ENCODE measurements at places on chromosomes 7 and 10.
A peak's percentile ranks its signal among the peaks of the same experiment; 100 is the strongest.

DNA sequence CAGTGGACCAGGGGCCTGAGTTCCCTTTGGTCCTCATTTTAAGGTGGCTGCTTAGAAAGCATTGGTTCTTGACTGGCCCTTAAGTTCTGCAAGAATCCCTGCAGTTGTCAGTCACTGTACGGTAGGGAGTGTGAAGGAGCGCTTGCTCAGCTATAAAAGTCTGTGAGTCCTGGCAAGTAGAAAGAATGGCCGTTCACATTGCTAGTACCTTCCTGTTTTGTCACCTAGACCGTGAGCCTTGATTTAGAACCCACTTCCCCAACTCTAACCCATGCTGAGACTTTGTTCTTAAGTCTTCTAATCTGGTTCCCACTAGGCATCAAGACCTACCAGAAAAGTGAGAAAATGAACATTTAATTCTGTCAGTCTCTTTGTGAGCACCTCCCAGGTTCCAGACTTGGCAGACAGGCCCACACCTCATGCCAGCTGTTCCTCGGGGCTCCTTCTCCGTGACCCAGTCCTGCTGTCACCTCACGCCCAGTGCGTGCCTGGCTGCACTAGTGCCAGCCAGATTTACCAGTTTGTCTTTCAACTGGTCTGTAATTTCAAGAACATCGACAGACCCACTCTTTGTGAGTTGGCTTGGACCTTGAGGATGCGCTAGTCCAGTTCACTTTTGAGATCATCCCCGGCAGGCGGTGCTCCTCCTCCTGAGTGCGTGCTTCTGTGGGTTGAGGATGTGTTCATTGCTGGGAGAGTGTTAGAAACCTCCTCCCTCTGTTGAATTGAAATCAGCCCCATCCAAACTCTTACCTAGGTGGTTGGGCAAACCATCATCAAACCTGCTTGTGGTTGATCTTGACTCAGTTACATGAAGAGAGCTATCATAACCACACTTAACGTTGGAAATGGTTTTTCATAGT is 78.5 kb downstream of the SHH start:
- peak; percentile 46 for DNase-seq

DNA sequence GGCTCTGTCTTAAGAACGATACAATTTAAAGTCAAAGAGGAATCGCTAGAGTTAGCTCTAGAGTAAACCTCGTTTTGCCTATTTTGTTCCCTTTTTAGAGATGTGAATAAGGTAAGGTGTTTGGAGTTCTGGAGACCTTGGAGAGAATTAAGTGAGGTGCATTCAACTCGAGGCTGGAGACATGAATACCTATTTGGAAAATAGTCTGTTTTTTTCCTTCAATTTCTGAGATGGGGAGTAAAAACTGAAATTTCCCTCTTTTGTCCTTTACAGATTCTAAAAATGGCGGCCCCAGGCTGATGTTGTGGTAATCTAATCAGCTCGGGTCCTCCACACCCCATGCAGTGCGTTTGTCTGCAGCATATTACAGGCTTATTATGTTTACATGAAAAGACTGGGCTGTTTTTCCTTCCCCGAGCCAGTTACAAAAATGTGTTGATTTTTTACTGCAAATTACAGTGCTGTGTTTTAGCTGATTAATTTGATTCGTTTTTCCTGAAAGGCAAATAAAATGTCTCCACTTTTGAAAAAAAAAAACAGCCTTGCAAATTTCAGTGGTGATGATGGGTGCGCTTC is 1.5 kb downstream of the KMT2E start:
- DNase-seq: no peak

DNA sequence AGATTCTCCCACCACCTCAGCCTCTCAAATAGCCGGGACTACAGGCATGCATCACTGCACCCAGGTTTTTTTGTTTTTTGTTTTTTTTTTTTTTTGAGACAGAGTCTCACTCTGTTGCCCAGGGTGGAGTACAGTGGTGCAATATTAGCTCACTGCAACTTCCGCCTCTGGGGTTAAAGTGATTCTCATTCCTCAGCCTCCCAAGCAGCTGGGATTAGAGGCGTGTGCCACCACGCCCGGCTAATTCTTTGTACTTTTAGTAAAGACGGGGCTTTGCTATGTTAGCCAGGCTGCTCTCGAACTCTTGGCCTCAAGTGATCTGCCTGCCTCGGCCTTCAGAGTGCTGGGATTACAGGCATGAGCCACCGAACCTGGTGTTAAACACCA is 107.5 kb upstream of the KIF5B start:
- no peak for DNase-seq

GRCh38 chr10:3928078-3928477 is 143.1 kb upstream of the KLF6 start:
- DNase-seq: no peak

DNA sequence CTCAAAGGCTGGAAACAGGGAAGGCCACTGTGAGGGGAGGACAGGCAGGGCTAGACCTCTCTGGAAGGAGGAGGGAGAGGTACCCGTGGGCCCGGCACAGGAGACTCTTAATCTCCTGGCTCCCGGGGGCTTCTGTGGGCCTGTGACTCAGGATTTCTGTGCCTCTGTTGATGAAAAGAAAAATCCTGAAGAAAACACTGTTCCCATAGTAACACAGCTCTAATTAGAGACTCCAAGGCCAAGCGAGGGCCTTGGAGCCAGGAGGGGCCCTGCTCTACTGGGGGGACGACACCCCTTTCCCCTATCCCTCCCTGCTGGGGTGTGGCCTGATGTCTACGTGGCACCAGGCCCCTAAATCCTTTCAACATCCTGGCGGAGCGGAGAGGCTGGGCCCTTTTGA is 174.1 kb upstream of the TNRC18 start:
- no peak for DNase-seq

- DNase-seq: no peak
Observed at GRCh38 chr7:116708861-116709260, 36.9 kb downstream of the MET start.

- DNase-seq: no peak
Observed at GRCh38 chr7:149762610-149763009, 10.8 kb downstream of the ZNF467 start.

GRCh38 chr7:128176696-128177095 is 64.4 kb upstream of the LEP start:
- DNase-seq: no peak

- no peak for DNase-seq
Observed at GRCh38 chr10:1677307-1677939, 59.9 kb downstream of the ADARB2 start.

DNA sequence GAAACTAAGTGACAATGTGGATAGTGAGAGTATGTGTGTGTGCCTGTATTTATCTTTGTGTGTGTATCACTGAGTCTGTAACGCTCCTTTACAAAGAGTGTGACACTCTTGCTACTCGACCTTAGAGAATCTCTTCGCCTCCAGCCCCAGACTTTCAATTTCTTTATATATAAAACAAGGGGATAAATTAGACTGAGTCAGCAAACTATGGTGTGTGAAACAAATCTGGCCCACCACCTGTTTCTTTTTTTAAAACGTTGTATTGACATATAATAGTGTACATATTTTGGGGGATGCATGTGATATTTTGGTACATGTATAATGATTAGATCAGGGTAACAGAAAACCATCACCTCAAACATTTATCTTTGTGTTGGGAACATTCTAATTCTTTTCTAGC is 240.5 kb downstream of the KCNMA1 start:
- no peak for DNase-seq

DNA sequence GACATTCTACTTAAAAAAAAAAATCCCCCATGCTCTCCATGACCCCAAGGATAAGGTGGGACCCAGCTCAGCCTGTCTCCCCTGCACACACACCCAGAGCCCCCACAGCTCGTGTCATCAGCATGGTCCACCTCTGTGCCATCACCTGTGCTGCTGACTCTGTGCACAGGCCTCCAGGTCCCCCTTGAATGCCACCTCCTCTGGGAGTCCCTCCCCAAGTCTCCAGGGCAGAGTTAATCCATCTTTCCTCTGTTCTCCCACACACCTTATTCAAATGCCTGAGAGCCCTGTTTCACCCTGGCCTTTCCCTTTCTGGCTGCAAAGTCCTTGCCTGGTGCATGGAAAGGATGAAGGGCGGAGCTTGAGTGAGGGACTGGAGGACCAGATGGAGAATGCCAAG is 194.1 kb upstream of the LYZL2 start:
- DNase-seq: no peak

DNA sequence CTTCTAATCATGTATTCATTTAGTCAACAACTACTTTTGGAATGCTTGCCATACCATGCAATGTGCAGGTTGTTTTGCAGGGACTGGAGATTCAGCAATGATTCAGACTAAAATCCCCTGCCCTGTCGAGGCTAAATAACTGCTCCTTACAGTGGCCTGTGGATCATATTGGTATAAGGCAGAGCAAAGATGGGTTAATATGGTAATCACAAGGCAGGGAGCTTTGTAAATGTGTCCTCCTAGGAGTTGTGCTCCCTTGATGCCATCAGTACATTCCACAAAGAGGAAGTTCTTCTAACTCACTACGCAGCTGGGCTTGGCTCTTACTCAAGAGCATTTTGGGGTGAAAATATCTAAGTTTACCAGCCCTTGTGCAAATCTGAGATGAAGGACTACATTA is 614 bp upstream of the IFIT2 start:
- no peak for DNase-seq

All from activated T-cell treated with anti-CD3 and anti-CD28 coated beads, Interleukin-2, amount 50 U/mL, for 24 hours (primary cell).